ENCODE measurements at places on chromosomes 16 and 17.
A peak's percentile ranks its signal among the peaks of the same experiment; 100 is the strongest.

- DNase-seq: peak; percentile 73
Observed at GRCh38 chr17:32486701-32487472, at the start of gene CDK5R1. Gene CDK5R1, plus strand, starts transcription at chr17:32486993. Its CDS starts 628 bp downstream, at chr17:32487621.

DNA sequence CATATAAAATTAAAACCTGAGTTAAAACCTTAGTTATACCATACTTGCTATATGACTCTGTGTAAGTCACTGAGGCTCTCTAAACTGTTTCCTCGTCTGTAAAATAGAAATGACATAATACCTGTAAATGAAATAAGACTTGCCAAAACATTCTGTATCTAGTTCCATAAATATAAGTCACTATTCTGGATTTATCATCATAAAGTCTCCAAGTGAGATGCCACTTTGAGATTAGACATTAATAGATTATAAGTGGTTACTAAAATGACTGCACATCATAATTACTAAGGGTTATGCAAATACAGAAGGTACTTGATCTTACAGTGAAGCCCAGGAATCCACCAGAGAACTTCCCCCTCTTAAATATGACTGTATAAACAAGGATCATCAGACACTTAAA lies 12.0 kb upstream of the BRIP1 start:
- DNase-seq: no peak

- no peak for DNase-seq
Observed at GRCh38 chr16:62137996-62138395, 101.8 kb upstream of the CDH8 start.

- no peak for DNase-seq
Observed at GRCh38 chr17:50426814-50427787, 1.1 kb downstream of the ACSF2 start.

DNA sequence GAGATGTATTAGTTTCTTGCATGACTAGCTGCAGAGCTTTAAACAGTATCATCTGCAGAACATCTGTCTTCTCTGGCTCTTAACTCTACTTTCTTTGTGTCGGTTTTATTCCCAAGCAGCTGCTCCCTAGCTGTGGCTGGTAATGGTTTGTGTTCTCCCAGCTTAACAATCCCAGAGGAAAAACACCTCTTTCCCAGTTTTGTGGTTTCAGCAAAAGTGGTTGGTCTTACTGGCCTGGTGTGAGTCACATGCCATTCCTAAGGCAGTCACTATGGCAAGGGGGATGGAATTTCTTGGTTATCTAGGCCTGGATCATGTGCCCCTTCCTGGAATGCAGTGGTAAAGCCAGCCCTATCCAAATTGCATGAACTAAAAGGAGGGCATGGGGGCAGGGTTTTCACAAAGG lies 27.5 kb downstream of the OMG start:
- DNase-seq: no peak

DNA sequence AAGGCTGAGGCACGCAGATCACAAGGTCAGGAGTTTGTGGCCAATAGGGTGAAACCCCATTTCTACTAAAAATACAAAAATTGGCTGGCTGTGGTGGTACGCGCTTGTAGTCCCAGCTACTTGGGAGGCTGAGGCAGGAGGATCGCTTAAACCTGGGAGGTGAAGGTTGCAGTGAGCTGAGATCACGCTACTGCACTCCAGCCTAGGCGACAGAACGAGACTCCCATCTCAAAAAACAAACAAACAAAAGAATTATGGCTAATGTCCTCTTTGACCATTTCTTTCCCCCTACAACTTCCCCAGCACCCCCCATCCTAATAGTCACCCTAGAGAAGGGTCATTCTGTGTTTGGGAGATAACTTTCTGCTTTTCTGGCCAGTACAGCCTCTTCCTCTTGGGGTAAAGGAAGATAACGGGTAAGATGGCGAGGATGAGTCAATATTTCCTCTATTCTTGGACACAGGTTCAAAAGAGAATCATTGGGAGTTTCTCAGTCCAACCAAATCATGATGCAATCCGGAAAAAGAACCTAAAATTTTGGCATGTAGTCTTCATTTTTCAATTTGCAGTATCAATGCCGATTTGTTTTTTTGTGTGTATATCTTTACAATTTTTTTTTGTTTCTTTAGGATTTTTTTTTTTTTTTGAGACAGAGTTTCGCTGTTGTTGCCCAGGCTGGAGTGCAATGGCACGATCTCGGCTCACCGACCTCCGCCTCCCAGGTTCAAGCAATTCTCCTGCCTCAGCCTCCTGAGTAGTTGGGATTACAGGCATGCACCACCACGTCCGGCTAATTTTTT lies 107.6 kb upstream of the MED13 start:
- DNase-seq: no peak

- DNase-seq: no peak
Observed at GRCh38 chr16:26031286-26031685, 339.5 kb downstream of the HS3ST4 start.

GRCh38 chr17:75411328-75412067 lies 6.0 kb upstream of the GRB2 start:
- no peak for DNase-seq

- DNase-seq: no peak
Observed at GRCh38 chr17:40071313-40072039, 8.7 kb downstream of the THRA start.

DNA sequence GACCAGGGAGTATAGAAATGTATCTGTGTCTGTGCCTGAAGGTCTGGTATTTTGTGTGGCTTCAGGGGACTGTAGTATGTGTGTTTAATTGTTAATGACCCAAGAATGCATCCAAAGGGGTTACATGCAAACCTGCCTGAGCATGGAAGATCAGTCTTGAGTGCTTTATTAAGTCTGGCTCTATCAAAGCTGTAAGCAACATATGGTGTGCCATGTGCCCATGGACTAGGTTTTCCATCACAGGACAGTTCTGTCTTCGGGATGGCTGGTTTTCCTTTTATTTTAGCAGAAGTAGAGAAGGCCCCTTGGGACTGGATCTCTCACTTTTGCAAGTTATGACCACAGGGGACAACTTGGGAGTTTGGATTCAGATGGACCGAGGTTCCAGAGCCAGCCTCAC lies 18.2 kb downstream of the RBFOX1 start:
- DNase-seq: no peak

DNA sequence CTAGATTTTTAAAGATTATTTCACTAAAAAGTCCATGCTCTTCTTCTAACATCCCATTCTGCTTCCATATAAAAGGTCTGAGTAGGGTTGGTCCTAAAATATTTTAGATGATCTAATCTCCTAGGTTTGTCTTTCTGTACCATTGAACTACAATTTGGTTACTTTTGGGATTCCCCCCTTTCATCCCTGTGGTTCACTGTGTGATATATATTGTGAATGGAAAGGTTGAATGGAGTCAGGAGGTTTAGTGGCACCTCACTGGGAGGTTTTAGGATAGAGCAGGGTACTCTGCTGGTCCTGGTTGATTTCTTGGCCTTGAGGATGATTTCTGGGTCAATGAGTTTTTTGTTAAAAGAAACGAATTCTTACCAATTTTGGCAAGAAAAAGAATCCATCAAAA lies 29.5 kb downstream of the MAP2K6 start:
- no peak for DNase-seq

GRCh38 chr16:81214745-81215166 lies 23.7 kb upstream of the BCO1 start:
- DNase-seq: no peak

- peak; percentile 38 for DNase-seq
Observed at GRCh38 chr16:66476328-66477027, 49.4 kb downstream of the BEAN1 start.

- no peak for DNase-seq
Observed at GRCh38 chr16:14050291-14051027, 20.7 kb upstream of the MRTFB start.

GRCh38 chr17:514584-514983 lies 162.0 kb upstream of the RPH3AL start:
- DNase-seq: no peak

- peak; percentile 65 for DNase-seq
Observed at GRCh38 chr17:40542558-40543411, 22.5 kb downstream of the CCR7 start.

DNA sequence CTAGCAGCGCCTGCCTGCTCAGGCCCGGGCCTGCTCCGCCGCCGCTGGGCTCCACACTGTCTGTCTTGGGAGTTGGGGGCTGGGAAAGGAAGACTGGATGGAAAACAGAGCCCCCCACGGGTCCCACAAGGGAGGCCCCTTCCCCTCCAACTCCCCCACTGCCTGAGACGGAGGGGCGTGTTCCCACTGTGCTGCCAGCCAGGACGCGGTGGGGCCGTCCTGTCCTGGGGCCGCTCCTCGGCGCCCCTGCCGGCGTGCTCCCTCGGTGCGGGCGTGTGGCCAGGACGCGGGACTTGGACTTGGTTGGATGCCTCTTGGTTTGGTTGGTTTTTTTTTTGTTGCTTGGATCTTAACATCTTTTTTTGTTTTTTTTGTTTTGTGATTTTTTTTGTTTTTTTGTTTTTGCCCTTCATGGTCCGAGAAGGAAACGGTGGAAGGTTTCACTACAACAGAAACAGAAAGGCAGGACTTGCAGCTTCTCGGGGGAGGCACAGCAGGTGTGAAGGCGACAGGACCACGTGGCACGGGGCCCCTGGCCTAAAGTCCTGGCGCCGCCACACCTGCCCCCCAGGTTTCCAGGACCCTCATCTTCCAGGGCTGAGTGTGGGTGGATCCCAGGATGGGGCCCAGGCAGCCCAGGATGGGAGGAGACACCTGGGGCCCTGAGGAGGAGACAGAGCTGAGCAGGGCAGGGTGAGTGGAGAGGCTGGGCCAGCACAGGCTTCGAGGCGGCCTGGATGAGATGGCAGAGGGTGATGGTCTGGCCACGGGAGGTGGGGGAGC lies 16.0 kb downstream of the ENGASE start:
- no peak for DNase-seq

DNA sequence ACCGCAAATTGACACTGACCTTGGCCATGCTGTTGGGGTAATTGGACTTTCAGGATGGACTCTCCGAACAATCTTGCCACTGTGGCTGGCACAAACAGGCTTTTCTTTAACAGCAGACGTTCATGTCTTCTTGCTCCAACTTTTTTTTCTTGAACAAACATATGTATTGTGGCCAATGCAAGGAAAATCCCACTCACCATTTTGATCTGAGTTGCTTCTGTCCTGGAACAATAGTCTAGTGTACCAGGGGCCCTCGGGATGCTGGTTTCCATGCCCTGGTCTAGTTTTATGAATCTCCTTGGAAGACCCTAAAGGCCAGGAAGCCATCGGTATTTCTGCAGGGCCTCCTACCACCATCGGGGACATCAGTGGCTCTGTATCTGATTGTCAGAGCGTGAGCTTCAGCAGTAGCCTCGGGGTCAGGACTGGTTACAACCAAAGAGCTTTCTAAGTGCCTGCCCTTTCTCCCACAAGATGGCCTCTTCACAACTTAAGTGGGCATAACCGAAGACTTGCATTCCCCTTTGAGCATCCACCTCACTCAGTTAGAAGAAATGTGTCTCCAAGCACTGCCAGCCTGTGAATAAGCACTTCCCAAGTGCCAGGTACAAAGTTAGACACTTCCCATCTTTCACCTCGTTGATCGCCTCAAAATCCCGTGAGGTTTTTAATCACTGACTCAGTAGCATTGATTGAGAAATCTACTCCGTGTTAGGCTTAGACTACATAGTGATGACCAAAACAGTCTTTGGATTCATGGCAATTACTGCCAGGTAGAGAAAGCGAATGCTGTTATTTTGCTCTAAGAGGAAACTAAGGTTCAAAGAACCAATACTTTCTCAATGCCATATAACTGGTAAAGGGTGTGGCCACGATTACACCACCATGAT lies 87.0 kb upstream of the TBX2 start:
- DNase-seq: no peak

DNA sequence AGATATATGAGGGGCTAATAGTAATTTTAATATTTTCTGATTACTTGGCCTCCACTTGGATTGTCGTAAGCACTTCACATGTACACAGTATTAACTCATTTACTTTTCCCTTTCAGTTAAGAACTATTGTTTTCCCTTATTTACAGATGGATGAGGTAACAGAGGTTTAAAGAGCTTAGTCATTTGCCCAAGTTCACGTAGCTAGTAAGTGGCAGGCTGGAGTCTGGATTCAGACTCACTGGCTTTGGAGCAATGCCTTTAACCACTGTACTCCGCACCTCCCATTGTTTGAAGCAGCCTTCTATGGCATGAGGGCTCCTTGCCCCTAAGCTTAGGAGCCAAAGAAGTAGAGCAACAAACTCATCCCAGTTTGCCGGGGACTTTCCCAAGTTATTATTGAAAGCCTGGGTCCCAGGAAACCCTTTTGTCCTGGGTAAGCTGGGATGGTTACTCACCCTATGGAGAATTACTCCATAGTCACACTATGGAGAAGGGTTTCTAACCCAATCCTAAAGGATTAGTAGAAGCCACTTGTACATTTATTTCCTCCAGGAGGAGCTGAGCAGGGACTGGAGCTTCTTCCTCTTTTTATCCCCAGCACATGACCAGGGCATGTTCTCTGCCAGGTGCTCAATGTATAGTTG lies 12.3 kb downstream of the FOXL1 start:
- DNase-seq: no peak

DNA sequence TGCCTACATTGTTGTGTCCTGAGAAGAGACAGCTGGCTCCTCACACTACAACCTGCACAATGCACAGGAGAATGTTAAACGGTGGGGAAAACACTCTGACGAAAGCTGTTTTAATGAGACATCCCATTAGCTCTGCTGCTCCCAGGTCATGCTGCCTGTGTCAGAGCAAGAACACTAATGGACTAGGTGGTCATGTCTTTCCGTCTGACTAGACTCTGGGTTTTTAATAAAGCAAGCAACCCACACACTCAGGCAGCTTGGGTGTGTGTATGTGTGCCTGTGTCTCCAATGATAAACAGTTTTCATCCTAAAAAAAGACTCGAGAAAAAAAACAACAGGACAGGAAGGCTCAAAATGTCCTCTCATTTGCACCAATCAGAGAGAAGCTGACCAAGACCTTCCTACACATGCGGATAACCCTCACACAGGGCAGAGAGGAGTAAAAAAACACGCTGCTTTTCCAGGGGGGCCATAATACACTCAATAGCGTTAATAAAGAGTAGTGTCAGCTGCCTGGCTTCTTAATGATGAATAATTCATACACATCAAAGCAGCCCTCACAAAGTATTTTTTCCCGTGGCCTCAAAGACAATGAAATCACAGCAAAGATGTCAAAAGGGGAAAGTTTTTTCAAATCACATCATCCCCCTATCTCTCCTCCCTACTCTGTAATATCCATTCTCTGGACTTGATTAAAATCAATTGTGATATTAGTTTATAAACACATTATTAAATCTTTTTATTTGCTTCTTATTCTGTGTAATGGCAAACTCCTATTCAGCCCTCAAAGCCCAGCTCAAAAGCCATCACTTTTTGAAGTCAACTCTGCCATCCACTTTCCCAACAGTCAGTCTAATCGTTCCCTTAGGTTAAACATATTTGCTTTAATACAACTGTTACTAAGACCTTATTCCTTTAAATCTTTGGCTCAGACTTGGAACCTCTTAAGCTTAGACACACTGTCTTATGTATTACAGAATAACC lies 244.2 kb upstream of the CDH11 start:
- DNase-seq: no peak

DNA sequence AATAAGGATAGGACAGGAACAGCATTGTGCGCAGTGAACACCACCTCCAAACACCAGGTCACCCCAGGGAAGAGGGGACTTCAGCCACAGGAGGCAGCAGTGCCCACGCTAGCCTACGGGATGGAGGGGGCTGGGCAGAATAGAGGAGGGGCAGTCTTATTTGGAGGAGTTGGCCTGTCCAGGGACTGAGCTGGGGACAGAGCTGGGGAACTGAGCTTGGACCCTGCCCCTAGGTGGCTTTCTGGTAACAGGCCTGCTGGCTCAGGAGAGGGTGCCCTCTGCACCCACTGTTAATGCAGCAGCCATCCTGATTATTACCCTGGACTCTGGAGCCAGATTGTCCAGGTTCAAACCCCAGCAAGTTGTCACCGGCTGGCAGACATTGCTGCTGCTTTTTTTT lies 9.3 kb downstream of the CCDC102A start:
- no peak for DNase-seq

All from CD4-positive, alpha-beta T cell treated with Interleukin-15 for 1 hour (primary cell).